Activated CD4-positive, alpha-beta T cell treated with anti-CD3 and anti-CD28 coated beads, Interleukin-2, amount 50 U/mL, for 24 hours (primary cell): ENCODE measurements at places on chromosomes 2 and 18.

GRCh38 chr2:138722316-138722715 is 57.9 kb downstream of the NXPH2 start:
- no peak for DNase-seq

DNA sequence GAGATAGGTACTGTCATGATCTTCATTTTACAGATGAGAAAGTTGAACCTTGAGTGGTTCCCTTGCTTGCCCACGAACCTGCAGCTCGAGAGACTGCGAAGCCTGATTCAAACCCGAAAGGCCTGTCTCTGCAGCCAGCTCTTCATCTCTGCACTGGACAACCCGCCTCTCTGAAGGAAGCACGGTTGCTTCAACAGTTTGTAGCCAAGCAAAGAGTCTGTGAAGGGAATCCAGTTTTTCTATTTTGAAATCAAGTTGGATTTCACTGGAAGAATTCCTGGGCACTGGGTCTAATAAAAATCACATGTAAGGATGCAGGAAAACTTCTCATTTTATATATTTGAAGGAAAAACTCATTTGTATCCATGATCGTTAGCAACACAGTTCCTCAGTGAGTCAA is 21.3 kb upstream of the ICOS start:
- no peak for DNase-seq

DNA sequence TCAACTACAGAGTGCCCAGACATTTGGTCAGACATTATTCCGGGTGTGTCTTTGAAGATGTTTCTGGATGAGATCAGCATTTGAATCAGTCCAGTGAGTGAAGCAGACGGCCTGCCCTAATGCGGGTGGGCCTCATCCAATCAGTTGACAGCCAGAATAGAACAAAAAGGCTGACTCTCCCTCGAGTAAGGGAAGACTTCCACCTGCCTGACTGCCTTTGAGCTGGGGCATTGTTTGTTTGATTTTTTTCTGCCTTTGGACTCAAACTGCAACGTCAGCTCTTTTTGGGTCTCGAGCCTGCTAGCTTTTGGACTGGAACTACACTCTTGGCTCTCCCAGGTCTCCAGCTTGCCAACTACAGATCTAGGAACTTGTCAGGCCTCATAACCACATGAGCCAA is 111.7 kb upstream of the AGAP1 start:
- DNase-seq, result no peak

- DNase-seq, result no peak
Measured at GRCh38 chr2:78699696-78700095, 325.8 kb upstream of the REG3G start.

DNA sequence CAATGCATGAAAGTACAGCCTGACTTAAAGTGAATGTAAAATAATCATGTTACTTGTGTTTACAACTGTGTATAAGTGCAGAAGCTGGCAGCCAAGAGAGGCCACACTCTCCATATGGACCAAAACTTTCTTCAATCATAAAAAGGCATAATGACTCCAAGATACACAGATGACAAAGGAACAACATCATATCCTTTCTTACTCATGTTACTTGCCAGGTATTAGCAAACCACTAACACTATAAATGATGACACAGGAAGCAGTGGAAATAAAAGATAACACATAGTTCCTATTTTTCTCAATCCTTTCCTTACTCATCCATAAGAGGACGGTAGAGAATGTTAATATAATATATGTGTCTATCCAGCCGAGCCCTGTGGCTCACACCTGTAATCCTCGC is 400.0 kb upstream of the CDH2 start:
- no peak for DNase-seq

GRCh38 chr2:17793803-17794354 is 22.4 kb upstream of the MSGN1 start:
- no peak for DNase-seq

- no peak for DNase-seq
Measured at GRCh38 chr2:206231669-206232286, 42.7 kb upstream of the ZDBF2 start.

DNA sequence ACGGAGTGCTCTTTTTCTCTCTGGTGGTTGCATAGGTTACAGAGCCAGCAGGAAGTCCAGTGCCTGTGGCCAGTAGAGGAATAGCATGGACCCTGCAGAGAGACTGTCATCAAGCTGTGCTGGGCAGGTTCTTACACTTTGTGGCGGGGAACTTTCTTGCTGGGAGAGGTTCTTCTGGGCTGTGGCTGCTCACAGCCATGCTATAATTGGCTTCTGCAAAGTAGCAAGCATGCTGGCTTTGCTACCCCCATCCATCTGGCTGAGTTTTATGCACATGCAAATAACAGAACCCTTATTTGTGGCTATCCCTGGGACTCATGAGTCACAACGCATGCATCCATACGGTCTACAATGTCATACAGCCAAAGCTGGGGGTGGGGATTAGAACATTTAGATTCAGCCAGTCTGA is 68.9 kb downstream of the PLCL1 start:
- DNase-seq, result no peak

DNA sequence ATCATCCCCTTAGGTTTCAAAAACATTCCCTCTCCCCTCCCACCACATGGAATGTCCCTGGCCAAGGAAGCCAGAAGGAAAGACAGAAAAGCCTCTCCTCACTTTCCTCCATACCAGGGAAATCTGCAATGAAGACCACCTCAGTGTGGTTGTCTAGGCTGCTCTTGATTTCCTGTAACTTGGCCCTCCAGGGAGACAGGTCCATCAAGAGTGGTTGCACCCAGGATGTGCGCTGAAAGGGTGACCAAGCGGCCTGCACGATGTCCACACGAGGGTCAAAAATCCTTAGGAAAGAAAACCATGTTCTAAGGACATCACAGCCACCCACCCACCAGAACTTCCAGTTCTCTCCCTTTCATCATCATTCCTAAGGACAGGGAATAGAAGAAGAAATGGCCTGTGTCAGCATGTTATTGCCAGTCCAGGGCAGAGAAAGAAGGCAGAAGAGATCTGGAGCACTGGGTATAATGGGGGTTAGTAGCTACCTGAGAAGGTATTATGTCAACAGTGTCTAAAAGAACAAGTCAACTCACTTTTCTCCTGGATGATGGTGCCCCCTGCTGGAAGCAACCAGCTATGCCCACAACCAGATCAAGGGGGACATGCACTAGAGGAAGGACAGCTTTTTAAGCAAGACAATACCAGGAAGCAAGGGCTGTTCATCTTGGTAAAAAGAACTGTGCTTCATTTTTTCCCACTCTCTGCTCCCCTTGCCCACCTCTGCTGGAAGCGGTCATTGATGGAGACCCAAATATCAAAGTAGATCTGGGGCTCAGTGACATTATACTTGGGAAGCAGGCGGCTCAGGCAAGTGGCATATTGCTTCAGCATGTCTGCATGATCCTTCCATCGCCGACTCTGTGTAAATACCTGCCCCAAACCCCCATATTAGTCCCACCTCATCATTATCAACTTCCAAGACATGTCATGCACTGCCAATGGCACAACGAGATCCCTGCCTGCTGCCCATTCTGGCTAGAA is 9.3 kb downstream of the GGCX start:
- DNase-seq, result peak; percentile 83

DNA sequence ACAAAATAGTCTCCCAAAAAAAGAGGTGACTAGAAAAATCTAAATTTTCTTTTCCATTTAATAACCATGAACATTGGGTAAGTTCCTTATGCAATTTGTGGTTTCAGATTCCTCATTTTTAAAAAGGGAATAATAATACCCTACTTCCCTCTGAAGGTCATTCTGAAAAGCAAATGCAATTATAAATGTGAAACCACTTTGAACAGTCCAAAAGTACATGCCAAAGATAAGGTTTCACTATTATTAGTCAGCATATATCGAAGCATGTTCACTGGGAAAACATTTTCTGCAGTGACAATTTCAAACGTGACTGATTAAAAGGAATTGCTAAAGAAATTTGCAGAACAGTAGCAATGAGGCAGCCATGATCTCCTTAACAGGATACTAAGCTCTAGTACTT is 100.1 kb upstream of the RNF152 start:
- DNase-seq, result no peak

DNA sequence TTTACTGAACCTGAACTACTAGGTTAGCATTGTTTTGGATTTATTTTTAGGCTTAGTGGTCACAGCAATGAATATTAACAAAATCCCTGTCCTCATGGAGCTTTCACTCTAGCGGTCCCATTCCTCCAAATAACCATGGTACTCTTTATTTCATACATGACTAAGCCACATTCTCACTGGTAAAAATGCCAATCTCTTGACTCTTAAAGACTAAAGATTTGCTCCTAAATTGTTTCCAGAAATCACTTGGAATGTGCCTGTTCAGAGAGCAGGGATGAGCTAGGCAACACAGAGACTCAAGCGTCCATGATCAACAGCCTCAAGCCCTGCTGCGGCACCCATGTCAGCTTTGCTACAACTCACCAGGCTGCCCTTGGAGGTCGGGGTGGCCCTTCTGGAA is 13.5 kb downstream of the LMAN1 start:
- DNase-seq, result no peak

DNA sequence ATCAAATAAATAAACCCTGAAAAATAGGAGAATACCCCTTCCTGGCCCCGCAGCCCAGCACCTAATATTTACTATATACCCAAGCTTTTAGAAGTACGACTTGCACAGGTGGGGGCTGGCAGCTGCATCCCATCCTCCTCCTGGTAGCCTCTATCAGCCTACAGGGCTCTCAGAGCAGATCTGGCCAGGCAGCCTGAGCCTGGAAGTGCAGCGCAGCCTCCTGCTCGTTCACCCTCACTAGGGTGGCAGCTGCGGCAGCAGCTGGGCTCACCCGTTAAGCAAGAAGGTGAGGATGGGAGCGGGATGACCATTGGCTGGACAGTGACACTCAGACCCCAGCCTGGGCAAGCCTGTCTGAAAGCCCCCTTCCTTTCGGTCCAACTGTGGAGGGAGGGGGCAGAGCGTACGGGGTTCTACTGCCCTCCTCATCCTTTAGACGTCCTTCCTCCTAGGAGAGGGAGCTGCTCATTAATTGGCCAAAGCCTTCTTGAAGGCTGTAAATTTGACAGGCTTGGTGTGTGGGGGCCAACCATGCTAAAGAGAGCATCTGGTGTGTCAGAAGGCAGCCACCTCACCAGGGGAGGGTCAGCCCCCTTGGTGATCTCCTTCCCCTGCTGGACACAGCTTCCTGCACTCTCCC is 23.3 kb downstream of the MPHOSPH10 start:
- no peak for DNase-seq

- no peak for DNase-seq
Measured at GRCh38 chr18:3042379-3042778, 29.4 kb upstream of the LPIN2 start.
